Lower lobe of right lung (tissue), 2 donors: ENCODE measurements at places on chromosomes 7 and 10. TPM values are rescaled to one million over a fixed set of nuclear protein-coding genes. Genes with fewer than 3 reads are reported as not detected.

WIPF3 gene
- total RNA-seq, result 0.95 TPM

NXPH1 gene
- not detected for total RNA-seq

ATG9B gene
- 0.38 TPM for total RNA-seq

HNRNPF gene
- total RNA-seq, result 173 TPM

PDE1C gene
- total RNA-seq, result 15.5 TPM

NUTM2B gene
- 2.5 TPM for total RNA-seq

SLC39A12 gene
- total RNA-seq, result 0.41 TPM

EZH2 gene
- total RNA-seq, result 3.5 TPM

TWIST1 gene
- not detected for total RNA-seq

SPDYE16 gene
- total RNA-seq, result 0.18 TPM

SPDYE2B gene
- total RNA-seq, result not detected

AP1S1 gene
- total RNA-seq, result 28.4 TPM

LOXL4 gene
- total RNA-seq, result 4.5 TPM

DTX2 gene
- total RNA-seq, result 36.5 TPM

SLK gene
- 45.5 TPM for total RNA-seq

ZNF853 gene
- 4.4 TPM for total RNA-seq

HECW1 gene
- 0.06 TPM for total RNA-seq

ASAH2B gene
- 4.5 TPM for total RNA-seq

CDC14C gene
- not detected for total RNA-seq

PRKCQ gene
- 8.1 TPM for total RNA-seq

NME8 gene
- not detected for total RNA-seq

PSD gene
- 5.3 TPM for total RNA-seq

CDK6 gene
- total RNA-seq, result 21.7 TPM

CAMK2G gene
- total RNA-seq, result 38.4 TPM

FAM25C gene
- not detected for total RNA-seq

SERPINE1 gene
- 15.4 TPM for total RNA-seq

CFAP58 gene
- 1.1 TPM for total RNA-seq

LIPF gene
- total RNA-seq, result not detected

CFAP43 gene
- 12.9 TPM for total RNA-seq

CUZD1 gene
- total RNA-seq, result 0.56 TPM

FAM25G gene
- total RNA-seq, result not detected

VPS37D gene
- 1.3 TPM for total RNA-seq

CALHM1 gene
- total RNA-seq, result 0.15 TPM

EPHB4 gene
- total RNA-seq, result 68.6 TPM

HSPA12A gene
- 8.8 TPM for total RNA-seq

OR6B1 gene
- total RNA-seq, result not detected

COBL gene
- total RNA-seq, result 27.9 TPM

MYL7 gene
- total RNA-seq, result 1.6 TPM

PSPH gene
- 11.8 TPM for total RNA-seq

HOXA1 gene
- 0.77 TPM for total RNA-seq

EN2 gene
- not detected for total RNA-seq

CPA4 gene
- total RNA-seq, result not detected

PMS2 gene
- total RNA-seq, result 10.1 TPM

ASZ1 gene
- not detected for total RNA-seq

TMEM270 gene
- not detected for total RNA-seq

NFE2L3 gene
- total RNA-seq, result 4.8 TPM
